Cerebellum (tissue), 4 donors: ENCODE measurements at places on chromosomes 5 and 9. TPM values are rescaled to one million over a fixed set of nuclear protein-coding genes. Genes with fewer than 3 reads are reported as not detected.

Gene PKN3
- total RNA-seq = 4.2 TPM

Gene GLDC
- total RNA-seq = 30.3 TPM

- DNase-seq = no peak
Observed at GRCh38 chr9:38084556-38084880, 15.5 kb upstream of the SHB start.

Gene ANKRA2
- 39.8 TPM for total RNA-seq

DNA sequence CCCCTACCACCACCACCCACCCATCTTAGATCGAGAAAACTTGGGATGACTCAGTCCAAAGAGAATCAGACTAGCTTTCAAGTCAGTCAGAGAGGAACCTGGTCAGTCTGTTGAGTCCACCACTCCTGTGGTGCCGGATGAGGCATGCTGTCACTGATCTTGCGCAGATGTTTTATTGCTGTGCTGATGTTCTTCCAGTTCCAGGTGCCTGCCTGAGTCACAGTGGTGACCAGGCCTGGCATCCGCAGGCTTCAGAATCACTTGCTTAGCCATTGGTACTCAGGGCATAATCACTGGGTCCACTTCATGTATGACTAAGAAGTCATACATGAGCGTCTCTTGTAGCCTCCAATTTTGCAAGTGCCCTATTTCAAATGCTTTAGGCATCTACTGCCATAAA lies 114.1 kb downstream of the MUSK start:
- no peak for DNase-seq

GRCh38 chr5:149939546-149939945 lies 5.0 kb downstream of the PDE6A start:
- DNase-seq = no peak

DNA sequence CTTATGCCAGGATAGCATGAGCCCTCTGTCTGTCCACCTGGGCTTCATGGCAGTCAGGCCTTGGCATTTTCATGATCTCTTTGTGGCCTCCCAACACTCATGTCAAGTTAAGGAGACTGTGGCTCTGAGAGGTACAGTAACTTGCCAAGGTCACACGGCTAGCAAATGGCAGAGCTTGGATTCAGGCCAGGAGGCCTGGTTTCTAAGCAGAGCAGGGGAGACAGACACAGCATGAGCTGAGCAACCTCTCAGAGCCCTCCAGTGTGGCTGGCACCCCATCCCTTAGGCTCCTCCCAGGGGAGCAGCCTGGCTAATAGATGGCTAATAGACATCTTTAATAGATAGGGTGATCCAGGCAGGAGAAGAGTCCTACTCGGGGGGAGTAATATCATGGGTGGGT lies 4.1 kb downstream of the SYNPO start:
- no peak for DNase-seq

DNA sequence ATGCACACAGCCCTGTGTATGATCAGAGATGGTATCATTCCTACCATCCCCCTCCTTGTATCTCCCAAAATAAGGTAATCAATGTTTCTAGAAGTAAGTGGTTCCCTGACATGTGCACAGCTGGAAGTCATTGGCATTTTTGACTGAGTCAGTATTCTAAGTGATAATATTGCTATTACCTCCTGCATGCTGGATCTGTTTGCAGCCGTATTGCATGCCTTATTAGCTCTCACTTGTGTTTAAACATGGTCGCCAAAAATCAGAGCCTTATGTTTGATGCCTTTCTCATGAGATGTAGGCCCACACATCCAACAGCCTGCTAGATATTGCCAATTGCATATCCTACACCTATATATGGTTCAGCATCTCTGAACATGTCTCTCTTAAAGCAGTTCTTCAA lies 254.3 kb downstream of the CDH12 start:
- DNase-seq = no peak

GRCh38 chr5:22050931-22051330 lies 802.2 kb downstream of the CDH12 start:
- DNase-seq = no peak

GRCh38 chr5:102922799-102923477 lies 167.8 kb downstream of the PAM start:
- no peak for DNase-seq

Gene ARHGEF37
- 4.6 TPM for total RNA-seq

Gene FNIP1
- 40.1 TPM for total RNA-seq

- DNase-seq = no peak
Observed at GRCh38 chr5:4413996-4414395, 726.1 kb upstream of the ADAMTS16 start.

- DNase-seq = no peak
Observed at GRCh38 chr5:106843812-106844416, 826.8 kb downstream of the EFNA5 start.

DNA sequence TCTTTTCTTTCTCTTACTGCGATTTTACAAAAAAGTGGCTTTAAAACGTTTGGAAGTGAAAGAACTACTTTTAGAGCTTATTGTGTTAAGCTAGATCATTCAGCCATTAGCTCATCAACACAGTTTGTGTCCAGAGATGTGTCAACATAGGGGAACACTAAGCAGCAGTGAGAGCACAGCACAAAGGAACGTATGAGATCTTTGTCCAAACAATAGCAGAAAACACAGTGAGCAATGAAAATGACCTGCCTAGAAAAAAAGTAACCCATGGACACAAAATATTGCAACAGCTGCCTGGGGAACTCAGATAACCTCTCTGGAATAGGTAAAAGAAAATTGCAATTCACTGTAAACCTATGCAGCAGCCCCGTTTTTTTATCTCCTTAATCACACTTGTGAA lies 372.5 kb downstream of the ARHGEF28 start:
- no peak for DNase-seq
